ENCODE measurements at places on chromosomes 1 and 21. TPM values are rescaled to one million over a fixed set of nuclear protein-coding genes. Genes with fewer than 3 reads are reported as not detected.

- DNase-seq, result no peak
Observed at GRCh38 chr1:46639547-46639946, 22.9 kb upstream of the MOB3C start.

GRCh38 chr1:54013393-54014008, 4.5 kb downstream of the LDLRAD1 start:
- DNase-seq, result no peak

- DNase-seq, result peak; percentile 36
Observed at GRCh38 chr1:204130178-204130577, 21.7 kb downstream of the ETNK2 start.

DNA sequence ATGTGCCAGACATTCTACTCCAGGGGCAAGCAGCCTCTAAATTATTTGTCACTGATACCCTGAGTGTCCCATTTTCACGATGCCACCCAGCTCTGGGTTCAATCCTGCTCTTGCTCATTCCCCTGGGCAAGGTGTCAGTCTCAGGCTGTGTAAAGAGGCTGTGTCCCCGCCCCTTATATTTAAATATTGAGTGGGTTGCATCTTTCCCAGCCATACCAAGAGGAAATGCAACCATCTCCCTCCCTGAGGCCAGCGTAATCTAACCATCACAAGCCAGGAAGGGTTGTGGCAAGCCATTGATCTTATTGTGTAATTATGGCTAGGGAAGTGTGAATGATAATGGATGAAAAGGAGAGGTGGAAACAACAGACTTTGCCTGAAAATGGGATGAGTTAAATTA, 54.7 kb upstream of the CLDN14 start:
- no peak for DNase-seq

GRCh38 chr1:186681801-186682200, 1.6 kb upstream of the PTGS2 start:
- no peak for DNase-seq

Gene THBS3
- total RNA-seq, result 3.9 TPM

Measured in H4 (cell line).